Heart right ventricle (tissue), 16 donors: ENCODE measurements at places on chromosomes 7 and 10. TPM values are rescaled to one million over a fixed set of nuclear protein-coding genes. Genes with fewer than 3 reads are reported as not detected.

- DNase-seq = no peak
Measured at GRCh38 chr10:115830265-115830970, 442.6 kb downstream of the GFRA1 start.

- no peak for DNase-seq
Measured at GRCh38 chr7:40425696-40426095, 290.9 kb downstream of the SUGCT start.

DNA sequence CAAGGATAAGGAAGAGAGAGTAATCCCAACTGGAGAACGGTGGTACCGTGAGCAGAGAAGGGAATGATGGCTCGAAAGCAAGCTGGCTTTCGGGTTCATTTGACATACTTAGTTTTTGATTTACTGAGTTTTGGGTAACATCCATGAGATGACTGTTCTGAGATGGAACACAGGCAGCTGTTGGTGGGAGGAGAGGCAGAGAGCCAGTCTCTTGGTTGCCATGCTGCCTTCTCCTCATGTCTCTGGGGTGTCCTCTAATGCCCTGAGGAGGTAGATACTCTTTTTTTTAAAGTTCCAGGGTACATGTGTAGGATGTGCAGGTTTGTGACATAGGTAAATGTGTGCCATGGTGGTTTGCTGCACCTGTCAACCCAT lies 76.4 kb upstream of the NRP1 start:
- DNase-seq = no peak

Gene VGF
- total RNA-seq = not detected

Gene CPN1
- total RNA-seq = not detected
